LHCN-M2 (cell line): ENCODE measurements at places on chromosomes 1 and 21. TPM values are rescaled to one million over a fixed set of nuclear protein-coding genes. Genes with fewer than 3 reads are reported as not detected.

The NKAIN1 gene
- not detected in 2 replicates for total RNA-seq

DNA sequence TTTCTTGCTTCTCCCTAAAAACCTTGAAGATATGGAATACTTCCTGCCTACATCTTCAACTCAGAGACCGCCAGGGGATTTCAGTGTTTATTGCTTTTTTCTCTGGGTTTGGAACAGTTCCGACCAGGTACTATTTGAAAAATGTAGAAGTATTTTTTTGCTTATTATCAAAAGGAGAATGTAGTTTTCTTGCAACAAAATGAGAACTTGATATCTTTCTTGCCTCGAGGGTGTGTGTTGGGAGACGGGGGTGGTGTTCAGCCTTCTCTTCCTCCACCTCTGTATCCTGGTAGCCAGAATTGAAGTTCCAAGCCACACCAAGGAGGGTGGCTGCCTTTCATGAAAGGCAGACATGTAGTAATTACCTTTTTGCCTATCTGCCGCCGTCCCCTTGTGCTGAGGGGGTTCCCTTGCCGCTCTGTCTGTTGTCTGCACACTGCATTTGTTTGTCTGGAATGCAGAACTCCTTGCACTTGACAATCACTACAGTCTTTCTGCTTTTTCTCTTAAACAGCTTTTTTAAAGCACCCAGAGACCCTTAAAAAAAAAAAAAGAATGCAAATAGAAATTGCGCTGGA, 212.1 kb downstream of the PBX1 start:
- DNase-seq = no peak

The IRF6 gene
- total RNA-seq = not detected in 2 replicates

The UTP25 gene
- 8.1 and 9.5 TPM in 2 replicates for total RNA-seq

The A3GALT2 gene
- 0.51 TPM in 1 of 2 replicates, not detected in the other for total RNA-seq

DNA sequence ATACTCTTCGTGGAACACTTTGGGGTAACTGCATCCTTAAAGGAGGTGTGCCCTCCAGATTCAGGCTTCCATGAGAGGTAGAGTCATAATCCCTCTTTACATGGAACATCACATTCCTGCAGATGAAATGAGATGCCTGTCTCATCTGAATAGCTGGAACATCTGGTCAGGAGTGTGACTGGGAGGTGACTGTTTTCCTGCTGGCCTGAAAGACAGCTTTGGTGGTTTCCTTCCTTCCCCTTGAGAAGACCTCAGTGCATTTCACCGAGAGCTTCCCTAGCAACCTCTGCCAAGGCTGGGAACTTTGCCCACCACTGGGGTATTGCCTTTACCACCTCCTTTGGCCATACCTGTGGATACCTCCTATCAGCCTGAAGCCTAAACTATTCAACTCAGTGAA, 46.7 kb upstream of the GUCA2A start:
- DNase-seq = peak; percentile 78

GRCh38 chr1:39474810-39475209, 16.6 kb upstream of the BMP8A start:
- DNase-seq = peak; percentile 41

The TNN gene
- total RNA-seq = not detected in 2 replicates

DNA sequence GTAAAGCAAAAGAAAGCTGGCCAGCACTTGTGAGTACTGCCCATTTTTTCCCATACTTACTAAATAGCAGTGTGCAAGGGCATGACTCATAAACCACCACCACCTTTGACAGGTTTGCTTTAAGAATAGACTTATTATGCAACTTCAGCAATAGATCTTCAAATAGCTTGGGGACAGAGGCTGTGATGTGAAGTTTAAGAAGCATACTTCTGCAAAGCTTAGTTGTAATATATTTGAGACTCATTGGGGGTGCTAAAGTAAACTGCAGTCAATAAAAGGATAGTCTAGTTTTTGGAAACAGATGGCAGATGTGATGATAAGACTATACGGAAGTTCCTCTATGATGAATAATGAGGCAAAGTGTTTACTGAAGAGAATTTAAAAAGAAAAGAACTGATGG, 210.0 kb downstream of the PLA2G4A start:
- no peak for DNase-seq

DNA sequence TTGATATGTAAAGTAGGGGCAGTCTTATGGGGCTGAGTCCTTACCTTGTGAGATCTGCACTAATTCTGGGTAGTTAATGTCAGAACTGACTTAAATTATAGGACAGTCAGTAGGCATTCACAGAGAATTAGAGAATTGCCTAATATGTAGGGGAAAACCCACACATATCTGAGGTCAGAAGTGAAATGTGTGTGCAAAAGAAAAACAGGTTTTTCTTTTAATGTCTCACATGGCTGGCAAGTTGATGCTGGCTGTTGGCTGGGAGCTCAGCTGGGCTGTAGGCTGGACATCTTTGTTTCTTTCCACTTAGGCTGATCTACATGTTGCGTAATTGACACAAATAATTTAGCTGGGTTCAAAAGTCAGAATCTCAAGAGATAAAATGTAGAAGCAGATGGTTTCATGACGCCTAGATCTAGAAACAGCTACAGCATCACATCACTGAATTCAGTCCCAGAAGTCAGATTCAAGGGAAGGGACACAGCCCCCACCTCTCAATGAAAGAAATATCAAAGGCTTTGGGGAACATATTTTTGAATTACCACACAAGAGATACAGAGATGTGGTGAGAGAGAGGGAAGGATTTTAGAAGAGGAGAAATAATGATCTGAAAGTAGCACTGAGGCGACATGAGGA, 98.9 kb downstream of the TNFSF18 start:
- DNase-seq = no peak

The DIO1 gene
- not detected in 2 replicates for total RNA-seq

DNA sequence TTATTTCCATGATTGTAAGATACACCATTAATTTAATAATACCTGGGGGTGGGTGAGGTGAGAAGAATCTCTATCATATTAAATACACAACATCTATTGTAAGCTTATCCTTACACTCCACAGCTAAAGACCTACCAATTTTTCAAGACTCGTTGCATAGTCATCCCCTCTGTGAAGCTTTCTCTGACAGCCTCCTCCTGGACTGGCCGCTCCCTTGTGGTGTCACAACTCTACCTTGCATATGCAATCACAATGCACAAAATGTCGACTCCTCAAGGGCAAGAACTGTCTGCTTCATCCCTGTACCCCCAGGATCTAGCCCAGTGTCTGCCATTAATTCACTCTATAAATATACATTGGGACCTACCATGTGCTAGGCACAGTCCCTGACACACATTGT, 2.4 kb upstream of the PTGFRN start:
- DNase-seq = no peak

The SLC22A15 gene
- 3.4 and 4.6 TPM in 2 replicates for total RNA-seq

The INAVA gene
- total RNA-seq = 0.63 and 1.5 TPM in 2 replicates
